Stimulated activated CD4-positive, alpha-beta T cell treated with anti-CD3 and anti-CD28 coated beads, Interleukin-1b, Interleukin-23, amount 100 ng/mL, for 4 hours (primary cell): ENCODE measurements at places on chromosomes 3 and 15.

- DNase-seq: no peak
These were observed 13.1 kb upstream of the DUT start for GRCh38 chr15:48318131-48318530.

DNA sequence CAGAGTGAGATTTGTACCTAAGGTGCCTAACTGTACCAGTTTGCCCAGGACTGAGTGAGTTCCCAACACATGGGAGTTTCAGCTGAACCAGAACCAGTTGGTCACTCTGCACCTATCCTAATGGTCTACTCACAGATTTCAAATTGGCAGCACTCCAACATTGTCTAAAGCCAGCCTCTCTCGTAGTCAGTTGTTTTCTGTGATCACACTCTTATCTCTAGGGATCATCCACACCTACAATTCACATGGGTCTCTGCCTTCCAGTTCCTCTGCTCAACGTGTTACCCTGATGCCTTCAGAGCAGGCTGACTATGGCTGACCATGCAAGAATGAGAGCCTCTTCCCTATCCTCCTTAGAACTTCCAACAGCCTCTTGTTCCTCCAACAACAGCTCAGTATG, 624.8 kb downstream of the NTRK3 start:
- DNase-seq: no peak

DNA sequence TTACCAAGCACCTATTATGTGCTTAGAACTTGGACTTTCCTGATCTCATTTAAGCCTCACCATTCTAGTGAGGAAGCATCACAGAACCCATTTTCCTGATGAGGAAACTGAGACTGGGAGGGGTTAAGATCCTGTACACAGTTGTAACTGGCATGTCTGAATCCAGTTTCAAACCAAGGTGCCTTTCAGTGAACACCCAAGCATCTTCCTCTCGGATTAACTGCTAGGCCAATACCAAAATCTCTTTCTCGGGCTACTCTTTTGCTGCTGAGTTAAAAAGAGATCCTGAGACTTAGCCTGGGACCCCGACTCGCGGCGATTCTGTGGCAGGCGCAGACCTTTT, 578 bp upstream of the CEMIP start:
- DNase-seq: no peak

DNA sequence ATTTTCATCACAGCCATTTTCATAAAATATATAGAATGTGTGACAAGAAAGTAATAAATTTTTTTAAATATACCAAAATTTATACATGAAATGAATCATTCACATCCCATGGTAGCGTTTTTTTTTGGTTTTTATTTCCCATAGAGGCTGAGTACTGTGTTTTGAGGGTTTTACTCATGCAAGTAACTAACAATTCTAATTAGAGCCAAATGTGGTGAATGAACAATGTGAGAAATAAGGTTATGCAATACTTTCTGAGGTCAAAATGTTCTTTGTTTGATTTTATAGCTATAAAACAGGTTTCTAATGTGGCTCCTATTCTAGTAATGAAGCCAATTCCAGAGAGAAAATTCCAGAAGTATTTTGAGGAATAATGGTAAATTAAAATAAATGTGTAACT, 386.8 kb downstream of the TBC1D5 start:
- DNase-seq: no peak

DNA sequence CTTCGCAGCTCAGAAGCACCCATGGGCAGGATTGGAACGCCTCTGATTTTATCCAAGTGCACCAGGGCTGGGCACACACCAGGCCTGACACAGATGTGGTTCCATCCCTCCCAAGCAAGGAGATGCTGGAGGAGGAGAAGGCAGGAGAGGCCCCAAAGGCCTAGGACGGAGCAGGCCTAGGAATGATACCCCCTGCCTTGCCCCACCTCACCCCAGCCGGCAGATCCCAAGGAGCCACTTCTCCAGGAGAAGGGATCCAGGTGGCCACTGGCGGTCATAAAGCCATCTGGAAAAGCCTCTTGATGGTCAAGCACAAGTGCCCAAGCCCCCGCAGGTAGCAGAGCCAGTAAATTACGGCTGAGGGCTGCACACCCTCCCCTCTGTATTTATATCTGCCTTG, 211.8 kb downstream of the TBC1D2B start:
- no peak for DNase-seq

GRCh38 chr3:175546115-175546514, 687.0 kb downstream of the NAALADL2 start:
- no peak for DNase-seq

DNA sequence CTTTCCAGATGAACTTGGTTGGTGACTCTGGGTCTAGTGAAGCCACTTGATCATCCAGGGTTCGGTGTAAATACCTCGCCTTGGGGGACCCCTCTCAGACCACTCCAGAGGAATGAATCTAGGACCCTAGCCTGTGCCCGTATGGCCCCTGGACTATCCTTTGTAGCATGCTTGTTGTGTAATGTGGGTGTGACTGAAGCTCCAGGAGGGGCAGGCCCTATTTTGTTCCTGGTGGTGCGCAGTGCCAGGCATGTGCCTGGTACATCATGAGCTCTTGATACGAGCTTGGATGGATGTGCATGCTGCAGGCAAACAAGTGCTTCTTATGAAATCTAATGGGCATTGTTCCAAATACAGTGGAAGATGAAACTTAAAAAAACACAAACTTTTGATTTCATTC, 82.8 kb downstream of the EBLN2 start:
- DNase-seq: no peak

- no peak for DNase-seq
These were observed 4.9 kb downstream of the OXTR start for GRCh38 chr3:8764528-8764927.

- DNase-seq: no peak
These were observed 109.5 kb downstream of the PGPEP1L start for GRCh38 chr15:98898122-98898521.

DNA sequence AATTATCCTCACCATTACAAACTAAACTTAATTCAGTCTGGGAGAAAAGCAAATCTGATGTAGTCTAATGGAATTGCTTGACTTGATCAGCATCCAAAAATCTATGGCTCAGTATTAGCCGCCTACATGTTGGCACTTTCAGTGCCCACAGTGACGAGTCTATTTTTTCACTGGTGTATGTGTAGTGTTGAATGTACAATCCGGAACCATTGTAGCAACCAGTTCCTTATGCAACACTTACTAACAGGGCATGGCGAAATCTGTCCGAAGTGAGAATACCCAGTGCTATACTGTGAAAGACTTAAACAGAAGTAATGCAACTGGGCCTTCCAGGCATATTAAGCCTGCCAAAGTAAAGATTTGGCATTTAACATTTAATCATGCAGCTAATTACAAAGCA, 18.6 kb downstream of the LRRN1 start:
- DNase-seq: no peak

DNA sequence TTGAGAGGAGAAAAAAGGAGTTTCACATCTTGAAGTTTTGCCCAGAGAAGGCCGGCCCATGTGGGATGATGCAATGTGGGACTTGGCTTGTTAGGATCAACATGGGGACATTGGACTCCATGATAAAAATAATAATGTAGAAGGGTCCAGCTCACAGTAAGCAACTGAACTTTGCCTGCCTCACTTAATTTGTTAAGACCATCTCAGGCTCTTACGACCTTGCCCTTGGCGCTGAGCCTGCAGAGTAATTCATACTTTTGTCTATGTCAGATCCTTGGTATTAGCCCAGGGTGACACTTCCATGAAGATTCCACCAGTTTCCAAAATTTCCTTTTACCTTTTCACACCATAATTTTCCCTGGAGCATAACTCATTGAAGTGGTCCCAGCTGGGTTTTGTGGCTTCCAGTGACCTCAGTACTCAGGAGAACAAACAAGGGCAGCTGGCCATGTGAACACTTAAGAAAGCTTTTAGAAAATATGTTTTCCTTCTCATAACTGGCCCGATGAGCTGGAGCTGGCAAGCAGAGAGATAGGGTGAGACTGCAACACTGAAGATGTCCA, 315.4 kb upstream of the RASGRP1 start:
- no peak for DNase-seq

DNA sequence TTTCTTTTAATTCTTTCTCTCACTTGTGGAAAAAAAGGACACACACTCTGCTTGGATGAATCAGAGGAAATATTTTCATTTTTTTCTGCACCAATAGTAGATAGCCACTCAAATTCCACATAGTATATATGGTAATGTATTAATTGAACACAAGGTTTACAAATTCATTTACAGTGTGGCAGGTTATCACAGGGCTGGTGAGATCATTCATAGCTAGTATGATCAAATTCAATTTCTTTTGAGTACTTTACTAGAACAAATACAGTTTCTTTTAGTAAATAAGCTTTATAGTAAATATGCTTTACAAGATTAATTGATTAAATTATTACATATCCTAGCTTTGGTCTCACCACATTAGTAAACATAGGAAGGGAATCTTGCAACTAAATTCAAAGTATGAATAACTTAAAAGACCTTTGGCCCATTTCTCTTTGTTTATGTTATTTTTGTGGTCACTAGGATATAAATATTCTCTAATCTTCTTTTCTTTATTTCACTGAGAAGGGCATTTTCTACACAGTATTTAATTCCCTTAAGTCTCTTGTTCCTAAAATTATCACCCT, 40.1 kb upstream of the PARP14 start:
- no peak for DNase-seq

DNA sequence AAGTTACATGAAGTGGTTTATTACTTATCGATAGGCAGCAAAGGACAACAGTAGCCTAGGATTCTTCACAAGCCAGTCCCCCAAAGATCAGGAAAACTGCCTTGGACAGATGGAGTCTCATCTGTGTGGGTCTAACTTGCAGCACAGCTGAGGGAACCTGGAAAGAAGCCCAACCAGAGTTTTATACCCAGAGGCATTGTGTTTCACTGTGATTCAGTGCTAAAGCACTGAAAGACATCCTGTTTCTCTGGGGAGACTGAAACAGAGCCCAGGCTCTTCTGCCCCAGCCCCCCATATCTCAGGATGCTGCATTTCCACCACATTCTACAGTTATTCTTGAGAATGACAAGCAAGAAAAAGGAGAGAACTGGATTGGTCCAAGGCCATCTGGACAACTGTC, 48.2 kb upstream of the PYDC2 start:
- no peak for DNase-seq

DNA sequence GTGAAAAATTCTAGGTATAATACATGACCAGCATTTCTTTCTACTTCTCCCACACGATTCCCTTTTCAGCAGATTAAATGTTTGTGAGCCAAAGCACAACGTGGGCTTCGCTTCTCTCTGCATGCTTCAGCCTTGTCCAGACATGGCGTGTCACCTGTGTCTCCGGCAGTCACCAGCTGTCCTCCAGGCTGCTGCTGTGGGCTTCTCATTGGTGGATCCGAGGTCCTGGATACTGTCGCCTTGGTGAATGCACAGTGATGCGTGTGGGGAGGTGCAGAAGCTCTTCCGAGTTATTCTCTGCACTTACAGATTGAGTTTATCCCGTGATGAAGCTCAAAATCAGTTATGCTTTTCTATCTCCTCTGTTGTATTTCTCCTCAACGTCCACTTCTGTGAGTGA, 23.0 kb upstream of the GOLGA8J start:
- no peak for DNase-seq

GRCh38 chr3:14279626-14280061, 101.0 kb downstream of the LSM3 start:
- DNase-seq: no peak

GRCh38 chr3:144516026-144516425, 544.4 kb downstream of the DIPK2A start:
- no peak for DNase-seq

DNA sequence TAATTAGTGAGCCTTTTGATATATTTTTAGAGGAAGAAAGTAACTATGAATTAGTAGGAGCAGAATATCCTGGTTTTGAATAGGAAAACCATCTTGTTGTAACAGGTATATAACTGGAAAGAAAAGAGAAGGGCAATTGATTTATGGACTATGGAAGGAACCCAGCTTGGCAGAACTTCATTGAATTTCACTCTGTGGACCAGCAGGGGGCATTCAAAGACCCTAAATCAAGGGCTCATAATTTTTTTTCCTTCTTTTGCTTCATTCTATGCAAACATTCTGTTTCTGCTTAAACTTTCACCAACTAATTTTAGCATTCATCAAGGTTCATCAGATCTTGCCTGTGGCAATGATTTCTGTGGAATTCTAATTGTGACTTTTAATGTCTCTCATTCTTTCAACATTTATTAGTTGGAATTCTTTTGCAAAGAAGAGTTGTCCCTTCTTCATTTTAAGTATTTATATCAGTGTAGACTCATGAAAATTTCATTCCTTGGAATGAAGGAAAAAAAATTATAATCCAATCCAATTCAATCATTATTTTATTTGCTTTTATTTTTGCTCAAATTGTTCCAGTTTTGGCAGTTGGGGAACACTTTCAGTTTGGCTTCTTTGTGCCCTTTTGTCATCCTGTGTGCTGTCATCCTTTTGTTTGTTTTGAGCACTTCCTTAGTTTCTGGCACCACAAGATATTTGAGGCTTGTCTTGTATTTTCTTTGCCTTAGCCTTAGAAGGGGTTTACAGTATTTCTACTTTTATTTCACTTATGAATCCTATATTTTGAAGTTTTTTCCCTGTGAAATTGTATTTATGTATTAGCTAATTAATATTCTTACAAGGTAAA, 30.4 kb downstream of the NXPE3 start:
- no peak for DNase-seq

DNA sequence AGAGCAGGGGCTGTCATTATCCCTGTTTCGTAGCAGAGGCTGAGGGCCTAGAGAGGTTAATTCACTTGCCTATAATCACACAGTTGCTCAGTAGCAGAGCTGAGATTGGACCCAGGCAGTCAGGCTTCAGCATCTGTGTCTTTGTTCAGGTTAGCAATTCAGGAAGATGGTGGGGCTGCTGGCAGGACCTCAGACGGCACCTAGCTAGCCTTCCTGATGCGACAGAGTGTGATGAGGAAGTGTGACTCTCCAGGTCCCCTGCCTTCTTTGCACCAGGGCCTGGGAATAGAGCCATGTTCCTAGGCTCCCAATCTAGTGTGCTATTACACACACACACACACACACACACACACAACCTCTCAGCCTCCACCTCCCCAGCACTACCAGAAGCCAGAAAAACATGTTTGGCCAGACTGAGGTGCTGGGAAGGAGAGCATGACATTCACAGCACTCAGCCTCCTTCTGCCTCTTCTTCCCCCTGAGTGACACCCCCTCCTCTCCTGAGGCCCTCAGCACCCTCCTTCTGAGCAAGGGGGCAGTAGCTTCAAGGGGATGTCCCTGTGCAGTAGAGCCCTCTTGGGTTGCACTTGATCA, 88.9 kb downstream of the TLE3 start:
- DNase-seq: no peak

- no peak for DNase-seq
These were observed 874 bp downstream of the INO80 start for GRCh38 chr15:41115161-41115651.

DNA sequence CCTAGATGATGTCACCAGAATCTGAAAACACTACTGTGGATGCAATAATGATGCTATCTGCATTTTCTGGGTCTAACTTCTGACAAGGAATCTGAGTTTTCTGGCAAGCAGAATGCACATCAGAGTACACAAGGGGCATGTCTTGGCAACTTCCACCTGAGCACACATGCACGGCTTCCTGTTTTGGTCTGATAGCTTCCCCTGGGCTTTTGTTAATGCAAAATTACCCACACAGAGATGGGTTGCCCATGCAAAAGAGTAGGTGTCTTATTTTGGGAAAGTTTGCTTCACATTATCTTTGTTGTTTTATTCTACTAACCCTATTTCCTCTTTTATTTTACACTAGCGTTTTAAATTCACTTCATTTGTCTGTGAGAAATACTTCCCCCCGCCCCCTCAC, 74.2 kb upstream of the SATB1 start:
- DNase-seq: no peak

- no peak for DNase-seq
These were observed 96.0 kb downstream of the CCNL1 start for GRCh38 chr3:157063926-157064325.

- DNase-seq: no peak
These were observed 191.9 kb upstream of the TSC22D2 start for GRCh38 chr3:150216041-150216811.
